ENCODE measurements at places on chromosomes 11 and 22.

DNA sequence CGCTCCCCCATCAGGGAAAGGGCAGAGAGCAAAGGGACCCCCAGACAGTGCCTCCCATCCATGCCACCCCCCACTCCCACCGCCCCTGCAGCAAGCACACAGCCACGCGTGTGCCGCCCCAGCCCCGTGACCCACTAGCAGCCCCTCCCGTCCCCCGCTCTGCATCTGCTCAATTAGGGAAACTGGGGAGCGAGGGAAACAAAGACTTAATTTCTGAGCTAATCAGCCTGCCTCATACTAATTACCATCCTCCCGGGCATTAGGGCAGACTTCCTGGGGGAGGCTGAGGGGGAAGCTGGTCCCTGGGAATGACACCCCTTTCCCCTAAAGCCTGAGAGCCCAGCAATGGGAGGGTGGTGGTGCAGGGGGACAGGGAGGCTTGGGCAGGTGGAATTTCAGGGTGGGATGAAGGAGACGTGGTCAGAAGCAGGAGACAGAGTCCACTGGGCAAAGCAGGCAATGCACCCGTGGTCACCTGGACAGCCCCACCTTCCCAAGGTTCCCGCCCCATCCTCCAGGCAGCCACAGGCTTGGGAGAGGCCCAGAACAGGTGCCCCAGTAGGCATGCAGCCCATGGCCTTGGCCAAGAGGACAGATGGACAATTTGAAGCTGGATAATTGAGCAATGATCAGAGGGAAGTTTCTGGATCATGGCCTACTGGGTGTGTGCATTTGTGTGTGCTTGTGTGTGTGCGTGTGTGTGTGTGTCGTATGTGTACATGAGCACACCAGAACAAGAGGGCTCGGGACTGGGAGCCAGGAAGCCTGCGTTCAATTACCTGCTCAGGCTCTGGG is 20.6 kb downstream of the ELFN2 start:
- DNase-seq = no peak

- DNase-seq = no peak
Observed at GRCh38 chr11:134363161-134363560, 31.4 kb downstream of the GLB1L2 start.

DNA sequence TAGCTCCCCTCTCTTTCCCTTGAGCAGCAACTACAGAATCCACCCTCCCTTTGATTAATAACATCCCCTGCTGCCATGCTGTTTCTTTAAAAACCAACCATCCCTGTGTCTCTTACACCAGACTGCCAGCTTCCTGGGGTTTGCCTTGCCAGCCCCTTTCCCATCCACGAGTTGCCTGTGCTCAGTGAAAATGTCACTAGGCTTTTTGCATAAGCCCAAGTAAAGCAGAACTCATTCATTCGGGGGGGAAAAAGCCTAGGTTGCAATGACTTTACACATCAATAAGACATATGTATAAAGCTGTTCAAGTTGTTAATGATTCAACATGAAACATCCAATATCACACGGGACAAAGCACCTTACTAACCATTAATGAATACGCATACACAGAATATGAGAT is 398.7 kb downstream of the OPCML start:
- DNase-seq = no peak

DNA sequence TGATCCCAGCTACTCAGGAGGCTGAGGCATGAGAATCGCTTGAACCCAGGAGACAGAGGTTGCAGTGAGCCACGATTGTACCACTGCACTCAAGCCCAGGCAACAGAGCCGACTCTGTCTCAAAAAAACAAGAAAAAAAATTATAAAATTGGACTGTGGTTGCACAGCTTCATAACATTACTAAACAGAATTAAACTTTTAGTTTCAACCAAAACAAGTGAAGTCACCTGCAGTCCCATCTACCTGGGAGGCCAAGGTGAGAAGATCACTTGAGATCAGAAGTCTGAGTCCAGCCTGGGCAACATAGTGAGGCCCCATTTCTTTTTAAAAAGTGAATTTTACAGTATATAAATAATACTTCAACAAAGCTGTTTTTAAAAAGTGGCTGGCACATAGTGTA is 47.8 kb upstream of the CD5 start:
- DNase-seq = no peak

DNA sequence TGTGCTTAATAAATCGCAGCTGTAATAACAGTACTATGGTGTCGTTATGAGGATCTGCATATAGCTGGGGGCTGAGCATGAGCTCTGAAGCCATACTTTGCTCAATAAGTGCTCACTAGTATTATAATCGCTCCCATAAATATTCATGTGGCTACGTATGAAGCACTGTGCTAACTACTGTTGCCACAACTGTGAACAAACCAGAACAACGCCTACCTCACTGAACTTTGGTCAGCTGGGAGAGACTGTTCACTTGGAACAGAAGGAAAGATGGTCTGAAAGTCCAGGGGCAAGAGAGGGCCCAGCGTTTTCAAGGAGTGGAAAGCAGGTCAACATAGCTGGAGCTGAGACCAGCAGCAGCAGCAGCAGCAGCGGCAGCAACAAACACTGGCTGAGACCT is 141.6 kb downstream of the EFCAB6 start:
- no peak for DNase-seq

DNA sequence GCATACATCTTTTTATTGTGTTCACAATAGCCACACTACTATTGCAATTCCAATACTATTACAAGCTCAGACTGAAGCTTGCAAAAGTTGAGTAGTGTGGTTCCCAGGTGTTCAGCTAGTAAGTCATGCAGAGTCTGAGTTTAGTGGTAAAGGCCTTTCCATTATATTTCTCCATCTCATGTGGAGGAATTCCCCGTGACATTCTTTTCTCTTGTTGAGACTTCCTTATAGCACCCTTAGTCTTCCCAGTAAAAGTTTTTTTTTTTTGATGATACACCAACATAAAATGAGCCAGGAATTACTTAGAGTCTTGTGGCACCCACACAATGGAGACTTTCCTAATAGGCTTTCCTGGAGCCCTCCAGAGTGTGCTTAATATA is 110.8 kb downstream of the UVRAG start:
- no peak for DNase-seq

DNA sequence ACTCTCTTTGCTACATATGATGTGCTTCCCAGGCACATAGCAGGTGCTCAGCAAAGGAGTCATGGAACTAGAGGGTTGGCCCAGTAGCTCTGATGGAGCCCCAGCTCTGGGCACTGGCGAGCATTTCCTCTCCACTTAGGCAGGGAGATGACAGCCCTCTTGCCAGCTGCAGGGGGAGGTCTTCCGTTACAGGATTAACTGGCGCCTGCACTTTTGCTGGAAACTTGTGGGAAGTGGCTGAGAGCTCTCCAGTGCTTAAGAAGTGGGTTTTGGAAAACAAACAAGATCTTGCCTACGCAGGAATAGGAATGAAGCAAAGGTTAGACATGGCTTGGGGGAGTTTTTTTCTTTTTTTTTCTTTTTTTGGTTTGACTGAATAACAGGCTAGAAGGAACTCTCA is 75.5 kb downstream of the MICAL2 start:
- DNase-seq = no peak

GRCh38 chr11:47394050-47394321 is 14.4 kb upstream of the SLC39A13 start:
- DNase-seq = no peak

DNA sequence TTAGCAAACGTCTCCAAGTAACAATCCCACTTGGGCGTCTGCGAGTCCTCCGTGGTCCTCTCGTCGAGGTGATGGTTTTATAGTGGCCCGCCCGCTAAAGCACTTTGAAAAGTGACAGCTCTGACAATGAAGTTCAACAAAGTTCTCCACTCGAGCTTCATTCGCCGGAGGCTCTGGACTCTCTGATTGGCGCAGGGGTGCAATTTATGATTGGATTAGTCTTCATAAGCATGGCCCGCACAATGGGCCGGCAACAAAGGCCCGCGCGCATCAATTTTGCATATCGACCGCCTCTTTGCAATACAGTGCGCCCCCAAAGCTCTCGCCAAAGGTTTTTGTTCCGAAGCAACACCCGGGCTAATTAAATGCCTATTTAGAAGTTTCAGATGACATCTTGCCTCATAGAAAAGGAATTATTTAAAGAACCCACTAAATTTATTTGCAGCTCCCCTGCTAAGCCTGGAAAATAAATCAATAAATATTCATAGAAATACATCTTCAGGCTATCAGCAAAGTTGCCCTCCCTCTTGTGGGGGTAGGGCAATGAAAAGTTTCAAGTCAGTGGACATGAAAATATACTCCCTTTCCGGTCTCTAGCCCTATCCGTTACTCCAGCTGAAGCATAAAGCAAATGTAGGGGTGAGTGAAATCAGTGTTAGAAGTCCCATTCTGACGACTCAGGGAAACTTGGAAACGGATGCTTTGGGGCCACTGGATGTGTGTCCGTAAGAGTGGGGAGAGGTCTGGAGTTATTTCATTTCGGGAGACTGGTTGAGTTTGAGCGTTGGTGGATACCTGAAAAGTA is at the start of gene DBX1:
Gene DBX1, minus strand, starts transcription at position 51 of the 805 bp plus-strand sequence. CDS start 151 bp downstream, outside the sequence.
- DNase-seq = no peak

All from GM12891 (cell line).